ENCODE measurements at places on chromosomes 3 and 15.

- DNase-seq = no peak
Observed at GRCh38 chr3:115989684-115990421, 366.5 kb downstream of the GAP43 start.

GRCh38 chr3:103644450-103644849 lies 1209.6 kb downstream of the ZPLD1 start:
- no peak for DNase-seq

DNA sequence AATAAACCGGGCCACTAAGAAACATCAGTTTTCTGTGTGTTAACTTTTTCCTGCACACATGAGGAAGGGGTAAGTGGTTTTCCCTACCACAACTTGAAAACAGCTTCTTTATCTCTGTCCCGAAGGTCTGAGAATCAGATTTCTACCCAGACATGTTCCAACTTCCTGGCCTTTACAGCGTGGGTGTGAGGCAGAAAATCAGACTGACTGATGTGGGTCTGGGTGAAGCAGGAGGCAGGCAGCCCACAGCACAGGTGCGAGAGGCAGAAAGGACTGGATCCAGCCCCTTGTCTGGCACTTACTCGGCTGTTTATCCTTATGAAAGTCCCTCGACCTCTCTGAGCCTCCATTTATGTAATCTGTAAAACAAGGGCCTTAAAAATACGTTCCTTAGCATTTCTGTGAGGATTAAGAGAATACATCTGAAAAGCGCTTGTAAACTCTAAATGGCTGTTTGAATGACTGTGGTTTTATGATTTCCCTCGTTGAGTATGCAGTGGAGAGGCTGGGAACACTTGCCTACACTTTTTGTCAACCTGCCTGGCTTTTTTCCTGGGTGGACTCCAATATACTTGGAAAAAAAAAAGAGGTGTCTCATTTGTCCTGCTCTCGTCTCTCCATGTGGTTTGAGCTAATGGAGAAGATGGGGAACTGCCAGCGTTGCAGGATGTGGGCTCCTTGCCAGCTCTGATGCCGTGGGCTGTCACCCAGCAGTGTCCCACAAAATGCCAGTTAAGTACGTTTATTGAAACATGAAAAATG lies 3.1 kb downstream of the AGBL1 start:
- no peak for DNase-seq

- DNase-seq = no peak
Observed at GRCh38 chr3:55585856-55586255, 98.8 kb upstream of the WNT5A start.

GRCh38 chr15:62929000-62929357 lies 113.6 kb upstream of the TPM1 start:
- peak; percentile 85 for DNase-seq

GRCh38 chr15:57586661-57587424 lies 4.9 kb upstream of the MYZAP start:
- peak; percentile 33 for DNase-seq

- DNase-seq = no peak
Observed at GRCh38 chr15:64542091-64542490, 81.7 kb downstream of the ZNF609 start.

DNA sequence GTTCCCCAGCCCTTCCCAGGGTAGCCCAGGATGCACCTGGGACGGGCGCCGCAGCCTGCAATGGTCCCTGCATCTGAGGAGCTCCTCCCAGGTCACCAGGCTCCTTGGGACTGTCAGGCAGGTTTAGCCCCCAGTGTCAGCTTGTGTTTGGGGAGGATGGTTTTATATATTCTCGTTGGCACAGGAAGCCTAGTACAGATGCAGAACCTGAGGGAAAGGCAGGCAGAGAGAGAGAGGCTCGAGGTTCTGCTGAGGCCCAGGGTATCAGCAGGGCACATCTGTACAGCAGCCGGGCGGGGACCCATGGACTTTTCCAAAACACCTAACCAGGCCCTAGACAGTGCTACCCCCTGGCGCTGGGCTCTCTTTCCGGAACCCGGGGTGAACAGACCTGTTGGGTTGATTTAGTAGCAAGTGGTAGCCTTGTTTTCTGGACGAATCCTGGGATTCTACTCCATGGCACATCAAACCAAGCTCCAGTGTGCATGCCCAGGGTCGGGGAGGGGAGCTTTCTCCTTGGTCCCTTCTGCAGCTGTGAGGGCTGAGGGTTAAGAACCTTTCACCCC lies 8.6 kb downstream of the PAK6 start:
- DNase-seq = no peak

DNA sequence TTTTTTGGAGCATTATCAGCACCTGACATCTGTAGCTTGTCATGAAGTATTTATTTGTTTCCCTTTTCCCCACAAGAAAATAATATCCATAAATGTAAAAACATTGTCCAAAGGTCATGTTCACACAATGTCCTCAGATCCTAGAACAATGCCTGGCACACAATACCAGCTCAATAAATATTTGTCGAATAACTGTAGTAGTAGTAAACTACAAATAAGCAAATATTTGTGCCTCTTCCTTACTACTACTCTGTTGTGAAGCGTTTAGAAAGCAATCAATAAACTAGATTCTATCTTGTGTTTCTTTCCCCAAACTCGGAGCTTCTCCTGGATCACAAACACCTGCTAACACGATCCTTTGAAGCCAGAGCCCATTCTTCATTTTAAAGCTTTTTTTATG lies 459.6 kb upstream of the NECTIN3 start:
- no peak for DNase-seq

DNA sequence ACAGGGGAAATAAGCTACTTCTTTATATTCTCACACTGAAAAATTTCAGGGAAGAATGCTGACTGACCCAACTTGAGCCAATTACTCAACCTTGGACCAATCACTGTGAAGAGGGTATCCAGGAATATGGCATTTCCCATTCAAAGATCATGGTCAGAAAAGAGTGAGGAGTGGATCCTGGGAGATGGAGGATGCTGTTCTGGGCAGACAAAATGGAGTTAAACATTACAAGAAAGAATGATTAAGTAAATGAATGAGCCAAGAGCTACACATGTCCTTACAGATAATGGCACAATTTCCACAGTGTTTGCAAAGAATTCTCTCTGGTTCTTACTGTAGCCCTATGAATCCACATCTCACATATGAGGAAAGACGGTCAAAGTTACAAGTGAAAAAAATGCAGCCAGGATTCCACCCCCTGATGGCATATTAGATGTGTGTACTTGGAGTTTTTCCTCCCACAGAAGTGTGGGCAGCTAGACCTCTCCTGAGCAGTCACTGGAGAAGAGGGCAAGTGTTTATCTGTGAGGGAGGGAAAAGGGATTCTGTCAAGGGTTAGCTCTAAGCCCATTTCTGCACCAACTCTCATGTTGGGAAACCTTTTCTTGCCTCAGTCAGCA lies 33.8 kb downstream of the AMOTL2 start:
- no peak for DNase-seq

- no peak for DNase-seq
Observed at GRCh38 chr15:43256341-43256740, 10.4 kb downstream of the TGM5 start.

DNA sequence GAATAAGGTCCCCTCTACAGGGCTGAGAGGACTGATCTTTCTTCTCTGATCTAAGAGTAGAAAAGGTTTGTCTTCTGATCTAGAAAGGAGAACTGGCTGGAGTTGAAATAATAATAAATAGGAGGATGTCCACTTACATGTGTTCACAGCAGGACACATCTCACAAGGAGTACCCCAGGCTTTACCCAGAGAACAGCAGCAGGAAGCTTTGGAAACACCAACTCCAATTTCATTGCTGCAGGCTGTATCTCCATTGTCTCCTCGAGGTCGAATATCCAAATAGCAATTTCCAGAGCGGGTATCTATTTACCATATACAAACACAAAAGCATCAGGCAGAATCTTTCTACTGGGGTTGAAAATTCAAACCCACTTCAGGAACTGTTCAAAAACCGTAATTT lies 136.6 kb downstream of the DUT start:
- DNase-seq = no peak

DNA sequence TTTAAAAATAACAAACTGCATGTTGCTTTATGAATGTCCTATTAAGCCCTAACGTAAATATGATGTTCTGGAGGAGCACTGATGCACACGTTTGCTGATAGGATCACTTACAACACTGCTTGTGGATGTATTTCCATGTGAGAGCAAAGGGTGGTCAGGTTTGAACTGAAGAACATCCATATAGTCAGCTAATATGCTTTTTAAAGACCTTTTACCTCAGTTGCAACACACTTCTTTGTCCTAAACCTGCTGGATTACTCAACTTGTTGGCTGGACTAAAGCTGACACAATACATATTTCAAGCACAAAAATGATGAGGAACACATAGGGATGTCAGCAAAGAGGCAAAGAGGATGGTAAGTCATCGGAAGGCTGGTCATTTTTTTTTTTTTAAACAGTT lies 186.6 kb downstream of the TIGIT start:
- DNase-seq = no peak

GRCh38 chr3:69292185-69292584 lies 93.7 kb downstream of the FRMD4B start:
- no peak for DNase-seq

- DNase-seq = no peak
Observed at GRCh38 chr3:30232142-30232541, 374.3 kb upstream of the TGFBR2 start.

DNA sequence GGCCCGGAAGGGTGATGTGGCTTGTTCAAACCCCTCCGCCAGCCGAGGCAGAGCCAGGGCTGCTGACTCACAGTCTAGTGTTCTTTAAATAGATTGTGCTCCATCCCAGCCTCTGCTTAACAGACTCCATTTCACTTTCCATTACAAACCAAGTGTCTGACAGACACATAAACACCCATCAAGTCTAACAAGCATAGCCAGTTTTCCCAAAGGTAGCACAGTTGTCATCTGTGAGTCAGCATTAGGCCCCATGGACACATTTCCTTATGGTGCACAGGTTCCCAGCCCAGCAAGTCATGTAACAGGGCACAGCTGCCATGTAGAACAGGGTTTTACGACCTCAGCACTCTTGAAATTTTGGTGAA lies 109.9 kb upstream of the RAP2B start:
- DNase-seq = peak; percentile 82

- no peak for DNase-seq
Observed at GRCh38 chr15:89184357-89184756, 37.0 kb downstream of the RLBP1 start.

DNA sequence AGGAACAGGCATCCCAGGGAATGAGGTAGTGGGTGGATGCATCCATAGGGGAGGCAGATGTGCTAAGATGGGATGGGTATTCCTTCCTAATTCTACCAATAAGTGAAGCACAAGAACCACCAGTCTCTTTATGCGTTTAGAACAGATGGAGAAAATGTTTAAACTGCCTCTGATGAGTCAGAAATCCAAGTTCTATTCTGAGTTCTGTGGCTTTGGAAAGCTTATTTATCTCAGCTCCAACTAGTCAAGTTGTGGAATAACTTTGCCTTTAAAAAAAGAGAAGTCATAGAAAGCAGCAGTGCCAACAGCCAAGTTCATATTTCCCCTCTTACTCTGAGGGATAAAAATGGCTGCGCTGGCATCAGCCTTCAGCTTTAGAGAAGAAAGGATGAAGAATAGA lies 761.7 kb downstream of the IGSF11 start:
- DNase-seq = no peak

DNA sequence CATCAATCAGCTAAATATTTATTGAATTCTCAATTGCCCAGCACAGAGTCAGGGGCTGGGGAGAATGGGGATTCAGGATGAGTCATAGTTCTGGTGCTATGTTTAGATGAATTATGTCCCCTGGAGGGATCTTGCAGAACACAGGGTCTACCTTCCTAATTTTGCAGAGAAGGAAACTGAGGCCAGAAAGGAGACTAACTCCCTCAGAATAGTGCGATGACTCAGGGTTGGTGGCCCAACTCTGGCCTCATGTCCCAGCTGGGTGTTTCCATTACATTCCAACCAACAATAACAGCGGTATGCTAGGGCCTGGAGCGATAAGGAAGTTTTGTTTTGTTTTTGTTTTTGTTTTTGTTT lies 270.9 kb downstream of the TLE3 start:
- no peak for DNase-seq

DNA sequence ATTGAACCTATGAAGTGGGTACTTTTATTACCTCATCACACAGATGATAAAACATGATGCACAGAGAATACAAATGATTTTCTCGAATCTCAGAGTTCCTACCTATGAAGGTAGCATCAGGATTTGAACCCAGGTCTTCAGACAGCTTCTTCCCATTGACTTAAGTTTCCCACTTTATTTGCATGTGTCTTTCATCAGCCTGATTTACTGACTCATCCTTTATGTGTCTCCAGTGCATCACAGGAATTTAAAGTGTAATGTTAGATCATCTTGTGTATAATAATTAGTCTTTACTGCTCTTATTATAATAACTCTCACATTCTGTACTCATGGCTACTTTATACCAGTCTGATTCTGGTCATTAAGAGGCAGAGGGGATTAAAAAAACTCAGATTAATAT lies 449.4 kb upstream of the SUCLG2 start:
- DNase-seq = no peak

- DNase-seq = no peak
Observed at GRCh38 chr3:146680617-146681016, 75.5 kb upstream of the PLSCR5 start.

DNA sequence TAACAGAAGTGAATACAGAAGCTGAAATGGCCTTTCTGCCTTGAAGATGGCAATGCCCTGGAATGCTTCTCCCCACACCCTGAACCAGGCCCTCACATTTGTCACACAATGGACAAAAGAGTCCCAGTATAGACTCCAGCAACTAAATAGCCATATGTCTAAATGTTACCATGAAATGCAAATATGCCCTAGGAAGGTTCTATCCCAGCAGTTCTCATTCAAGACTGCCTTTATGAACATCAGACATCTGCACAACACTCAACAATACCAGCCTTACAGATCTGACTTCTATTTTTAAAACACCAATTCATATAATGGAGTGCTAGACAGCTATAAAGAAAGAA lies 7.9 kb downstream of the ITGB5 start:
- no peak for DNase-seq

GRCh38 chr3:29537889-29538609 lies 257.2 kb downstream of the RBMS3 start:
- DNase-seq = no peak

DNA sequence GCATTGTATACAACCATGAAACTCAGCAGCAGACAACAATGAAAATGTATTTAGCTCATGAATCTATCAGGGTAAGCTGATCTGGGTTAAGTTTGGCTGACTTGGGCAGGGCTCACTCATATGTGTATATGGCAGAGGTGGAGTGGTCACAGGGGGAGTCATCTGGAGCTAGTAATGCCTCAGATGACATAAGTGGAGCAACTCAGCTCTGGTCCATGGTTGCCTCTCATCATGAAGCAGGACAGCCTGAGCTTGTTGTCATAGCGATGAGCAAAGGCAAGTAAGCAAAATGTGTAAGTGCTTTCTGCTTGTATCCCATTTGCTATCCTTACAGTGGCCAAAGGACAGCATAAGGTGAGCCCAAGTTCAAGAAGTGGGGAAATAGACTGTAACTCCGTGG lies 64.5 kb downstream of the ALCAM start:
- DNase-seq = no peak

DNA sequence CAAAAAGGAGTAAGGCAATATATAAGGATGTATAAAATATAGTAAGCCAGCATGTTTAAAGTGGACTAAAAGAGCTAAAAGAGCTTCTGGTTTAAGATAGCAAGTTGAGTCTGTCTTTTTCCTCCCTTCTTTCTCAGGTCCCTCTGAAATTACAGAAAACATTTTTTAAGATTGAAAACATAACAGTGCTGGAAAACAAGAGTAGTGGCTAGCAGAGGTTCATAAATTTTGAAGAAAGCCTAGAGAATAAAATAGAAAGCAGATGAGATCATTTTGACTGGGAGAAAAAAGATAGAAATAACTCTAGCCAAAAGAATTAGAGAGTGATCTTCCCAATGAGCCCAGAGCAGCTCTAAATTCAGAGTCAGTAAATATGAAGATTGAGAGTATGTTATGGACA lies 41.9 kb downstream of the ATP8B4 start:
- no peak for DNase-seq
